ENCODE measurements at places on chromosomes 6 and 20.

DNA sequence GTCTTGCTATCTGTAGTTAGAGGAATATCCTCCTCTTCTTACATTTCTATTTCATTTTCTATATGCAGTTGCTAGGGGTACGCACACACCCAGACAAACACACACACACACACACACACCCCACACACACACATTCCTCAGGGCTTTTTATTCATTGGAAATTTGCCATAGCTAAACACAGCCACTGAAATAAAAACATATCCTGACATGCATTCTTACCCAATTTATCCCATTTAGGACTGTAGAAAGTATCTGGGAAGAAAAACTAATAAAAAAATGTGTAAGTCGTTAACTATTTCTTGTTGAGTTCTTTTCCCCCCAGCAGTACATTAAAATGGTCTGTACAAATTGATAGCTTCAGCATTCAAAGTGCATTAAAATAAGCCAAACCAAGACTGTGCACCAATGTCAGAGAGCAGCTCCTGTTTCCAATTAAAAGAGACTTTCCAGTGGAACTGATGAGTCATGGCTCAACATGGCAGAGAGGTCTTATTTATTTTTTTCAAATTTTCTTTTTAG lies 357.9 kb upstream of the AGPAT4 start:
- no peak for DNase-seq

GRCh38 chr20:50518270-50518721 lies 8.1 kb downstream of the PTPN1 start:
- DNase-seq = no peak

DNA sequence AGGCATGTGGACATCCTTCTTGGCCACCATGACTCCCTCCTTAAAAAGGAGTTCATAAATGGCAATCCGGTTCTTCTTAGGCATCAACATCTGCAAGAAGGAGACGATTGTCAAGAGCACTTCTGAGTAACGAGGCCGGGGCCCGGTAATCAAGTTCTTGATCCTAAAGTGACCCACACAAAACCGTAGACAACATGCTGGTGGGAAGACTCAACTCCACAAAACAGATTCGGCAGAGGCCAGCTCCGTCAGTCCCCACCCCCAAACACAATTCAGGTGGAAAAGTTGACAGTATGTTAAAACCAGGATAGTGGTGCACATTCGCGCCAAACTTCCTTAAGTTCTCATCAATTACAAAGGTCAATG lies 754 bp downstream of the RPS10 start:
- no peak for DNase-seq

DNA sequence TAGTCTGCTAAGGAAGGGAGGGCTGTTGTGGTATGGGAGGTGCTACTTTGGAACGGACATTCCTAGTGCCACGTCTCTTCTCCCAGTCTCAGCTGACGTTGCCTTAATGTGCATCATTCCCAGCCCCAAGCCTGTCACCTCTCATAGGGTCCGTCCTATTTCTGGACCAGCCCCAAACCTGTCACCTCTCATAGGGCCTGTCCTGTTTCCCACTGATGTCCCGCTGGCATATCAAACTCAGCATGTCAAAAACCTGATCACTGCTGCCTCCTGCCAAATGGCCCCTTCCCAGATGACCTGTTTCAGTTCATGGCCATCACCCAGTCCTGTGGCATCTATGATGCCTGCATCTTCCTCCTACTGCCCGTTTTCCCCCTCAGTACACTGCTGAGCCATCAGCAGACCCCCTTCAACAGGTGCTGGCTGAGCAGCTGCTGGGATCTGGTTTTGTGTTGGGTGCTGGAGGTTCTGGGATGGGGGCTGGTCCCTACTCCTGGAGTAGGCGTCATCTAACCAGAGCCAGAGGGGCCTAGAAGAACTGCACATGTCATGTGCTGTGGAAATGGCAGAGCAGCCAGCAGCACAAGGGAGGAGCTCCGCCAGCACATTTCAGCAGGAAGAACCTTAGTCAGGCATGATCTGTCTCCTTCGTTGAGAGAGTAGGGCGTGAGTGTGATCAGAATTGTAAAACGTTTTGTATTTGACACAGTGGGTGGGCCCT lies 3.3 kb downstream of the ENTPD6 start:
- DNase-seq = no peak

- DNase-seq = no peak
Observed at GRCh38 chr20:17281478-17281877, 54.6 kb downstream of the PCSK2 start.

- DNase-seq = no peak
Observed at GRCh38 chr6:12164508-12164770, 125.7 kb upstream of the EDN1 start.

DNA sequence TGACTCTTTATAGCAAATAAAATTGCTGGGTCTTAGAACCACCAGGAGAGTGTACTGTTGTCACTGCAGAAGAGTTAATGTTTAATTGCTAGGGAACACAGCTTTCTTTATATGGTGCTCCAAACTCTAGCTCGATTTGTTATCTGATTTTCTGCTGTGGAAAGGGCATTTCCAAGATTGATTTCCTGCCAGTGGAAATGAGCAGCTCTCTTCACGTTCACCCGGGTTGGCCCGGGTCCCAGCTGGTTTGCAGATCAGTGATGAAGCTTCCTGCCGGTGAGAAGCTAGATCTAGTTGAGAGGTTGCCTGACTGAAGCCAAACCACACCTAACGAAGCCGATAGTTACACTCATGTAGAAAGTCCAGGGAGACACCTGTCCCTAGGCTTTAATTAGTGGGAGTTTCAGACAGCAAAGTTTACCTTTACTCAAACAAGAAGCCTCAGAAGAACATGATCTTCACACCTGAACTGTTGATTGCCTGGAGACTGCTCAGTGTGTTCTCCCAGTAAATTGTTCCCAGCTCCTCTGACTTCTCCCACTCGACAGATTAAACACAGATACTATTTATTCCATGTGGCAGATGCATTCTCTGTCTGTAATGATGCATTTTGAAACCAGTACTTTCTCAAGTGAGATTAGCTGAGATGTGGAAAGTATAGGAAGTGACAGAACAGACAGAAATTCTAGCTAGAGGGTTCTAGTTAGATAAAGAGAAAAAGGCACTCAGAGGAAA lies 27.8 kb downstream of the PAQR8 start:
- DNase-seq = no peak

DNA sequence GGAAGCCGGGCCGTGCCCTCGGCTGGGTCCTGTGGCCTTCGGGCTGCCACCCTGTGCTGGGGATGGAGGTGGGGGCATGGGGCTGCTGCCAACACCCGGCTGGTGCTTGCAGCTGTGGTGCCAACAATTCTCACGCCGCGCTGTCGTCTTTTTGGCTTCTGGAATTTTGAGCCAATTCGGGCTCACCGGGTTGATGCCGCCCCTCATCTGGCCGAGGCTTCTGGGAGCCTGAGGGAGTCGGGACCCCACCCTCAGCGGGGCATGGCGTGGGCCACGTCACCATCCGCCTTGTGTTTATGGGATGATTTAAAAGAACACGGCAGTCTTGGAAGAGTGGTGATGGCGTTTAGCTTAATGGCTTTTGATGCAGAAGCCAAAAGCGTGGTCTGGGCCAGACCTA lies 8.7 kb upstream of the NPBWR2 start:
- no peak for DNase-seq

- no peak for DNase-seq
Observed at GRCh38 chr6:27694547-27694874, 217.7 kb downstream of the OR2B2 start.

GRCh38 chr20:3364323-3365013 lies 43.0 kb downstream of the DNAAF9 start:
- DNase-seq = no peak

GRCh38 chr6:113651120-113651519 lies 206.0 kb upstream of the MARCKS start:
- DNase-seq = no peak

DNA sequence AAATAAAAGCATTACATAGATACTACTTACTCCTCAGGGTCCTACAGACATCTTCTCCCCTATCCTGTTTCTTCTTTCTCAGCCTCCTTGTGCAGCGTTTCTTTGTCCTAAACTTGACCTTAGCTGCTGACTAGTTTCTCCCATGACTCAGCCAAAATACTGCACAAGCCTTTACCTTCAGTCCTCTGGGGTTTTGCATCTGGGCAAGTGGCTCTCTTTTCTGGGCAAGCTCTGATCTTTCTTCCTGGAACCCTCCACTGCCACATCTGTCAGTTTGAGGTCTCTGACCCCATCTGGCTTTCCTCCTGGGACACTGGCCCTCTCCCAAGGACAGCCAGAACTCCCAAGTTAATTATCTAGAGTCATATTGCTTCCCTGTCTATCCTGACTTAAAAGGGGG lies 838.4 kb downstream of the DHX35 start:
- DNase-seq = no peak

GRCh38 chr20:33908868-33909267 lies 84.8 kb upstream of the RALY start:
- DNase-seq = no peak

GRCh38 chr6:364609-365540 lies 26.7 kb upstream of the IRF4 start:
- no peak for DNase-seq

- DNase-seq = no peak
Observed at GRCh38 chr6:129859524-129859923, 1.6 kb downstream of the TMEM244 start.

GRCh38 chr20:10217721-10218410 lies 764 bp upstream of the SNAP25 start:
- DNase-seq = no peak

DNA sequence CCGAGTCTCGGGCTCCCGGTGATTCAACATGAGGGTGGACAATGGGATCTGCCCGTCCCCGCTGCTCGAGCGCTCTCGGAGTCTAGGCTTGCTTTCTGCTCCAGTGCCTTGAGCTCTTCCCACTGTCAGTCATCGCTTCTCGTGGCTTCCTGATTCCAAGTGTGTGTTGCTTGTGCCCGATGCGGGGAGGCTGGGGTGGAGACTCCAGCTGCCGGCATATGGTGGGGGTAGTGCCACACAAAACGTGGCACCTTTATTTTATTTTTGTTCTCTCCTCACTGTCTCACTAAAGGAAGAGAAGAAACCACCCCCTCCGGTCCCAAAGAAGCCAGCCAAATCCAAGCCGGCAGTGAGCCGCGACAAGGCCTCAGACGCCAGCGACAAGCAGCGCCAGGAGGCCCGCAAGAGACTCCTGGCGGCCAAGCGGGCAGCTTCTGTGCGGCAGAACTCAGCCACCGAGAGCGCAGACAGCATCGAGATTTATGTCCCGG lies 14.8 kb upstream of the MYL9 start:
- no peak for DNase-seq

DNA sequence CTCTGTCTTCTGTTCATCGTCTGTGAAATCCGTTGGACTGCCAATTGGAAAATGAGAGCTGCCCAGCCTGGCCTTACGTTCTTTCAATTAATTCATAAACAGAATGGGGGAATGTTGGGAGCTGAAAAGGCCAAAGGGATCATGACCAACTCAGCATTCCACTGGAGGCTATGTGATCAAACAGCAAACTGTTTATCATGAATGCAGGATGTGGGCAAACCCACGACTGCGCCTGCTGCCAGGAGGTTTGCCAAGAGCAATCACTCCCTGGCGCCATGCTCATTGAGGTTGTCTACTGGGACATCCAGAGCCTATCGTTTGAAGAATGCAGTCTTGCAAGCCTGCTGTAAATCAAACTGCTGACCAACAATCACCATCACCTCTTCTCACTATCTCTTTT lies 9.3 kb upstream of the FKBP1A start:
- no peak for DNase-seq

DNA sequence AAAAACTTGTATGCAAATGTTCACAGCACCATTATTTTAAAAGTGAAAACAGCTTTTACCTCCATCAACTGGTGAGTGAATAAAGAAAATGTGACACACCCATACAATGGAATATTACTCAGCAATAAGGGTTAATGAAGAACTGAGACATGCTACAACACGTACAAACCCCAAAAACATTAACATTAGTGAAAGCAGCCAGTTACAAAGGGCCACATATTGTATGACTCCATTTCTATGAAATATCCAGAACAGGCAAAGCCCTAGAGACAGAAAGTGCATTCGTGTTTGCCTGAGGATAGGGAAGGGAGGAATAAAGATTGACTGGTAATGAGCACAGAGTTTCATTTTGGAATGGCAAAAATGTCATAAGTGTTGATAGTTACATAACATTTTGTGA lies 21.5 kb downstream of the EPM2A start:
- DNase-seq = no peak

- no peak for DNase-seq
Observed at GRCh38 chr6:43733471-43734293, 36.3 kb upstream of the VEGFA start.

DNA sequence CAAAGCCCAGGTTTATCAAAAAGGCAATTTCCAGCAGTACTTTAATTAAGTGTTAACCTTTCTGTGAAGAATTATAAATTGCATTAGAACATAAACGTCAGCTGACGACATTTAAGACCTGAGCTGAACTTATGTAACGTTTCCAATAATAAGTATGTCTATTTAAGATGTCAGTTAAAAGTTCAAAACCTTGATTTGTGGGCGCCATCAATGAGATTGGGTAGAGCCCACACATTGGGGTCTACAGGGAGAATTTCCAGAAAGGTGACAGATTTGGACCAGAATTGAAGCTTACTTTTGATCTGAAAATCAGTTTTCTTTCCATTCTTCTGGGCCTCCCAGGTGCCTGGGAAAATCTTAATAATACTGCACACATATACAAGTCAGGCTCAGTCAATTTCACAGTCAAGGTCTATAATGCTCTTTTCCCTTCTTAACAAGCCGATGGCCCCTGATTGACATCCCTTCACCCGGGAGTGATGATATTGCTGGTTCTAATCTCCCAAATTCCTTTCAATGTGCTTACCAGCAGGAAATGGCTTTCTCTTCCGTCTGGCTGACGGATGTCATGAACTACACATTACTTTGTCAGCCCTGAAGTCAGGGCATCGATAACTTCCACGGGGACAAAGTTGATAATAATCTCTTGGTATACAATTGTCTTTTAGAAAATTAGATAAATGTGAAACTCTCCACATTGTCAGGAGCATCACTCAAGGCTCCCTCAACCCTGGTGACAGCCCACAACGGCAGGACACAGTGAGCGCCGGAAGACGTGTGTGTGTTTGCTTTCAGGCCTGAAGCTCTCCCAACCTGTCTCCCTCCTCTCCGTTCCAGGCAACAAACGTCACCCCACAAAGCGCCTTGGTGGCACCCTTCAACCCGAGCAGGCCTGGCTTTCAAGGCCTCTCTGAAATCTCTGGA lies 396.5 kb upstream of the CNR1 start:
- no peak for DNase-seq

- no peak for DNase-seq
Observed at GRCh38 chr6:14925699-14926026, 320.2 kb upstream of the JARID2 start.

GRCh38 chr6:5996714-5997419 lies 9.9 kb downstream of the NRN1 start:
- no peak for DNase-seq

- DNase-seq = no peak
Observed at GRCh38 chr6:7328243-7328642, 15.2 kb upstream of the SSR1 start.

- DNase-seq = no peak
Observed at GRCh38 chr20:43731469-43731868, 4.7 kb upstream of the GTSF1L start.

DNA sequence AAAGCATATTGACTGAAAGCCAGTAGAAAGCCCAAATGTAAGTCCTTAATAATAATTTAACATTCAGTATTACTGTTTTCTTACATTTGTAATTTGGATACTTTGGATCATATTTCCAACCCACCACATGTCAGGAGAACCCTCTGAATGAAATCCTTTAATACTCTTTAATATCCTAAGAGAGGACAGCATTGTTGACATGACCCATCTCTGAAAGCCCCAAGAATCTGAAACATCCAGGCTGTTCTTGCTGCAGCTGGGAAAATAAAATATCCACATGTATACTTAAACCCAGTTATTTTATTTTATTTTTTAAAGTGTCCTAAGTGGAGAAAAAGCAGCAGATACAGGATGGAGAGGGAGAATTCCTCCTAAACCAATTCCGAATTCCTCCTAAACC lies 130.8 kb upstream of the RIPOR2 start:
- no peak for DNase-seq
